ENCODE measurements at places on chromosomes 3 and 15. TPM values are rescaled to one million over a fixed set of nuclear protein-coding genes. Genes with fewer than 3 reads are reported as not detected.

- DNase-seq = no peak
Observed at GRCh38 chr3:116140100-116140689, 305.1 kb downstream of the LSAMP start.

DNA sequence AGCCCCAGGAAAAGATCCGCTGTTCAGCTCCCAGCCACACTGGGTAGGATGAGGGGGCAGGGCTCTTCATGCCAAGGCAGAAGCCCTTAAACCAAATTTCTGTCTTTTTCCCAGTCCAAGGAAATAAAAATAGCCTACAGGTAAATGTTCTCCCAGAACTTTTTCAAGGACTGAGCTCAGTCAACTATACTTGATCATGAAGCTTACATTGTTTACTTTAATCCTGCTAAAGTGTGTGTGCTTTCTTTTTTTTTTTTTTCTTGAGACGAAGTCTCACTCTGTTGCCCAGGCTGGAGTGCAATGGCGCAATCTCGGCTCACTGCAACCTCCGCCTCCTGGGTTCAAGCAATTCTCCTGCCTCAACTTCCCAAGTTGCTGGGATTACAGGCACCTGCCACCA, 17.9 kb downstream of the CLDN18 start:
- no peak for DNase-seq

DNA sequence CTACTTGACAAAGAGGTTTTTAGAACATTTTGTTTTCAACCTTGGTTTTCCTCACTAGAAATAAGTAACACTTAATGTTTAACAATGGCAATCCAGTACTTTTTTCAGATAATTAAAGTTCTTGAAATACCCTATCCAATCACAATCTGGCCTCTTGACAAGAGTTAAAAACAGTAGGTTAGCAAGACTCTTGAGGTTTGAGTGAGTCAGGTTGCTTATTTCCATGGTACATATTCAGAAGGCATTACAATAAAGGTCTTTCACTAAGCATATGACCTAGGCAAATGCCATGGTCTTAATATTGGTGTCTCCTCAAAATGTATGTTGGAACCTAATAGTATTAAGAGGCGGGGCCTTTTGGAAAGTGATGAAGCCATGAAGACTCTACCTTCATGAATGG, 5.6 kb downstream of the SUCNR1 start:
- DNase-seq = no peak

GRCh38 chr3:111538681-111539083, 3.3 kb upstream of the CD96 start:
- DNase-seq = no peak

DNA sequence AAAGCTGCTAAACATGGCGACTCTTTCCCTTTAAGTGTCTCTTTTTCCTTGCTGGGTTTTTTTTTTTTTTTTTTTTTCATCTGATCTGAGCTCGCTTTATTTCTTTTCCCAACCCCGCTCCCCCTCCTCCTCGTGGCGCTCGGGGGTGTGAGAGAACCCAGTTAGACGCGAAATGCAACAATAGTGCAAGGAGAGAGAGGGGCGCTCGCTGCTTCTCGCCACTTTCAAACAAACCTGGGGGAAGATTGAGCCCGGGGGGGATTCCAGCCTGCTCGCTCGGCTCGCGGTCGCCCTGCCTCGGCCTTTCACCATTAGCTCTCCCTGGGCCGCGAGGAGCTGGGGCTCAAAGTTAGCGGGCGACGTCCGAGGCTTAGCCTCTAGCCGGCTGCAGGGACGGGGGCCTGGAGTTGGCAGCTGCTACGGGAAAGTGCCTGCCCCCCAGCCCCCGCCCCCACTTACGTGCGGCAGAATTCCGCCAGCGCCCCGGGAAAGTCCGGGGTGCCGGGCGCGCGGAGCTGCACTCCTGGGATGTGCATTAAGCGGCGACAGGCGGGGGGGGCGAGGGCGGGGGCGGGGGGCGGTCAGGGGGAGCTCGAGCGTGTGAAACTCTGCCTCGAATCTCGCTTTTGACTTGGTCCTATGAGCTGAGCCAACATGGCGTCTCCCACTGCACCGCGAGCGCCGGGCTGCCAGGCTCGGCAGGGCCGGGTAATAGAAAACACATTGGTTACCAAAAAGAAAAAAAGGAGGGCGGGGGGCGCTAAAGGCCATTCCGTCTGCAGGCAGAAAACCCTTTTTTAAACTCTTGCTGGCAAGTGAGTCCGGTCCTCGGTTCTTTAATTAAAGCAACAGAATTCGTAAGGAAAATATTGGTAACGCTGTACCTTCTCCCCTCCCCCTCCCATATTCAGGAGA, 10.4 kb downstream of the NR2F2 start:
- no peak for DNase-seq

COL6A6 gene
- not detected for total RNA-seq

- DNase-seq = no peak
Observed at GRCh38 chr3:162538906-162539305, 1042.3 kb downstream of the OTOL1 start.

- no peak for DNase-seq
Observed at GRCh38 chr15:69732133-69732532, 279.5 kb downstream of the RPLP1 start.

DNA sequence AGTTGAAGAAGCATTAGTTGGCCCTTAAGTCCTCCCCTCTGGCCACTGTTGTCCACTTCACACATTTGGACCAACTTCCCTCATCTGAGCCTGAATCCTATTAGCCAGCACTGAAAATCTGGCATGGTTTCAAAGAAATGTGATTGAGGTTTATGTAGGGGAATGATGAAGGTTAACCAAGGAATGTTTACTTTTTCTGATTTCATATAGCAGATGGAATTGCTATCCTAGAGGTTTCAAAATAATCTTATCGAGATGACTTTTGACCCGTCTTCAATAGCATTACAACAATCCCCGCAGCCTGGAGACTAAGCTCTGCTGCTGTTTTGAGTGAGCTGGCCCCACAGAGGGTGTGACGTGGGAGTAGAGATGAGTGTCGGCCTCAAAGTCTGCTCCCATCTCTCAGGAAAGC, 200.8 kb upstream of the IL12A start:
- peak; percentile 89 for DNase-seq

GRCh38 chr3:24264748-24265158, 229.9 kb downstream of the THRB start:
- DNase-seq = peak; percentile 53

APH1B gene
- 20.3 TPM for total RNA-seq

GRCh38 chr3:165669504-165669903, 167.7 kb downstream of the BCHE start:
- DNase-seq = no peak

DNA sequence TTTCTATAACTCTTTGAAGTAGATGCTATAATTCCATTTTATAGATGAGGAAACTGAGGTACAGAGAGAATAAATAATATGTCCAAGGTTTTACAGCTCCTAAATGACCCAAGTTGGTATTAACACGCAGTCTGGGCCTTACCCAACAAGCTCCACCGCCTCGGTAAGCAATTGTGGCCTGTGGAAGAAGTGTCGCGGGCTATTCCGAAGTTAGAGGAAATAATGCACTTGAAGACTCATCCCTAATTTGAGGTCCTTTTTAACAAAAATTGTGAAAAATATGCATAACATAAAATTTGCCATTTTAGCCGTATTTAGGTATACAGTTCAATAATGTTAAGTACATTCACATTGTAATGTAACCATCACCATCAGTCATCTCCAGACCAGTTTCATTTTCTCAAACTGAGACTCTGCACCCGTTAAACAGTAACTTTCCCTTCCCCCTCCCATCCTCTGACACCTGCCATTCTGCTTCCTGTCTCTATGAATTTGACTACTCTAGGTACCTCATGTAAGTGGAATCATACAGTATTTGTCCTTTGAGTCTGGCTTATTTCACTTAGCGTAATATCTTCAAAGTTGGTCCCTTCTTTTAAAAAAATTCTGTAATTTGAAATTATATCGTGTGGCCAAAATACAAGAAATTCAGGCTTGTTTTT, 18.2 kb downstream of the IDH3A start:
- DNase-seq = no peak

- DNase-seq = no peak
Observed at GRCh38 chr15:63560741-63561448, 36.3 kb upstream of the FBXL22 start.

DNA sequence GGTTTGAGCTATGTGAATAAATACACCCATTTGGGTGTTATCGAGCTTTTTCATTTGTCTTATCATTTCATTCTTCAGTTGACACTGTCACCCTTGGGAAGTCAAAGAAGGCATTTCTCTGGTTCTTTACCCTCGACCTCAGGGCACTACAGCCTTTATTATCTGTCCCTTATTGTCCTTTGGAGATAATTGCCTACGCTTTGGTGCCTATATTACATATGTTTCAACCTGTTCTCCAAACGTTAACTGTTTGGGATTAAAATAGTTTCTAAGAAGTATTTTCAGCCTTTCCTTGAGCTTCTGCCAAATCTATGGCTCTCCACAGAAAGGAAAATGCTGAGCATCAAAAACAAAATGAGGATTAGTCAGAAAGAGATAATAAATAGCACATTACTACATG, 395.4 kb upstream of the ADAMTS9 start:
- no peak for DNase-seq

SCAMP5 gene
- 9.2 TPM for total RNA-seq

CHRM5 gene
- total RNA-seq = not detected

DNA sequence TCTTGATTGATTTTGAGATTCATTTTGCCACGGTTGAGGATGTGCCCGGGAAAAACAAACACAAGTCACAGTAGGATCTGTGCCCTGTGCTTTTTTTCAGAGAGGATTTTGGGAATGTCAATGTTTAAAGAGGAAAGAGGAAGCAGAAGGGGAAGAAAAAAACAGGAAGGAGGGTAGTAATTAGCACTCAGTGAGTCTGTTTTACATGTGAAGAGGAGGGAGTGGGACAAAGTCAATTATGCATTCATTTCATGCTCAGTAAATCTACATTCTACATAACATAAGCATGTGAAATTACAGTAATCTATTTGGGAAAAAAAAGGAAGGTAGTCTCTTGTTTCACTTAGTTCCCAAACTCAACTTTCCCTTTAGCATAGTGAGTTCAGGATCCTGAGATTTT, 18.3 kb upstream of the CD200 start:
- DNase-seq = no peak

FBXO40 gene
- total RNA-seq = not detected

MYRIP gene
- 0.59 TPM for total RNA-seq

AGTR1 gene
- not detected for total RNA-seq

DNA sequence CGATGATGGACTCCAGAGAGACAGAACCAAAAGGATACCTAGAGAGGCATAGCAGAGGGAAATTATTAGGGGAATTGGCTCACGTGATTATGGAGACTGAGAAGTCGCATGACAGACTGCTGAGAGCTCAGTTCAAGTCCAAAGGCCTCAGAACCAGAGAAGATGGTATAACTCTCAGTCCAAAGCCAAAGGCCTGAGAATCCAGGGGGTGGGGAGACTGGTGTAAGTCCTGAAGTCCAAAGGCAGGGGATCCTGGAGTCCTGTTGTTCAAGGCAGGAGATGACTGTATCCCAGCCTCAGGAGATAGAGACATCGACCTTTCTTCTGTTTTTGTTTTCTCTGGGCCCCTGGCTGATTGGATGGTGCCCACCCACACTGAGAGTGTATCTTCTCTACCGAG, 1.2 kb upstream of the KLHL6 start:
- no peak for DNase-seq

GRCh38 chr15:74913041-74913440, 6.4 kb upstream of the FAM219B start:
- no peak for DNase-seq

GRCh38 chr15:96474231-96474664, 143.7 kb downstream of the NR2F2 start:
- peak; percentile 51 for DNase-seq

DNA sequence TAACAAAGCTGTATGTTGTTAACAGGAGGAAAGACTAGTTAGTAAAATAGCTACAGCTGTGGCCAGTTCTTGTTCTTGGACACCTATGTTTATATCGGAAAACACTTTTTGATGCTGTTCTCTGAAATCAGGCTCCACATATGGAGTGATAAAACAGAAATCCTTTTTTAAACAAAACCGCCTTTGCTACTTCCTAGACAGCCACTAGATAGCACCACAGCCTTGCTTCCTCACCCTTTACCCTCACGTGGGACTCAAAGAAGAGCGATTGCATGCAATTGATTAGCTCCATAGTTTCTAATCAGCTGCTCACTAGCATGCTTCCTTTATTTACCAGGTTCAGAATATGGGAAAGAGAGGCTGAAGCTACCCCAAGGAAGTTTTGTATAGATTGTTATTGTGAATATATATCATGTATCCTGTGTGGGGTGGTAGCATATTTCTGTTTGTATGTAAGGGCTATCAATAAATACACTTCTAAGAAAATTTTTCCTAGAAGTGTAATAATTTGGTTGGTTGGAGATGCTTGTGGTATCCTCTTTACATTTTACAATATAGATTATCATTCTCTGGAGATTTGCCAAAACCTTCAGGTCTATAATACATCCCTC, 4.3 kb upstream of the MTFMT start:
- DNase-seq = peak; percentile 61

DNA sequence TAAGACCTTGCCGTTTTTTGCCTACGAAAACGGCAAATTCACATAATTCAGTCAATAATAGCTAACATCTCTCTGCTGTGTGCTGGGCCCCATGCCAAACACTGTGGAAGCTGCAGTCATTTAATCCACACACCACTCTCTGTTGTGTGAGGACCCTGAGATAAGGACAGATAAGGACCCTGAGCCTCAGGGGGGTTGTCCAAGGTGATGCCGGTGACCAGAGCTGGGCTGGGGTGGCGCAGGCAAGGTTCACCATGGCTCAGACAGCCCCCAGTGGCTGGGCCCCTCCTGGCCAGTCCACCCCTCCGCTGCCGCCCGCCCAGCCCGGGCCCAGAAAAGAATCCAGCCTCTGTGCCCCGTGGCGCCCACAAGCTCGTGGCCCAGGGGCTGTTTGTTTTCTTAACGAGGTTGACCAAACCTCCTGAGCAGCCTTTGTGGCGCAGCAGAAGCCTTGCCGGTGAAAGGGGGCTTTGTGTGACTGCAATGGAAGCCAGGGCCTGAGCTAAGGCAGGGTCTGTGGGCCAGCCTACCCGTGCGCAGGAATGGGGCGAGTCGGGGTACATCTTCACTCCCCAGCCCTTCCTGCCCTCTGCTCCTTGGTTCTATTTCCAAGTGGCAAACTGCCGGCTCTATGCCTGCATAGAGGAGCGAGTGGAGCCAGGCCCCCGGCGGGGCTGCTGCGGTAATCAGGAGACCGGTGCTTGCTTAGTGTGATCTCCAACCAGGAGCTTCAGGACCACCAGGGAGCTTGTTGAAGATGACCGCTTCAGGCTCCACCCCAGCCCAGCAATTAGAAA, 4.4 kb upstream of the SNX22 start:
- DNase-seq = no peak

DNA sequence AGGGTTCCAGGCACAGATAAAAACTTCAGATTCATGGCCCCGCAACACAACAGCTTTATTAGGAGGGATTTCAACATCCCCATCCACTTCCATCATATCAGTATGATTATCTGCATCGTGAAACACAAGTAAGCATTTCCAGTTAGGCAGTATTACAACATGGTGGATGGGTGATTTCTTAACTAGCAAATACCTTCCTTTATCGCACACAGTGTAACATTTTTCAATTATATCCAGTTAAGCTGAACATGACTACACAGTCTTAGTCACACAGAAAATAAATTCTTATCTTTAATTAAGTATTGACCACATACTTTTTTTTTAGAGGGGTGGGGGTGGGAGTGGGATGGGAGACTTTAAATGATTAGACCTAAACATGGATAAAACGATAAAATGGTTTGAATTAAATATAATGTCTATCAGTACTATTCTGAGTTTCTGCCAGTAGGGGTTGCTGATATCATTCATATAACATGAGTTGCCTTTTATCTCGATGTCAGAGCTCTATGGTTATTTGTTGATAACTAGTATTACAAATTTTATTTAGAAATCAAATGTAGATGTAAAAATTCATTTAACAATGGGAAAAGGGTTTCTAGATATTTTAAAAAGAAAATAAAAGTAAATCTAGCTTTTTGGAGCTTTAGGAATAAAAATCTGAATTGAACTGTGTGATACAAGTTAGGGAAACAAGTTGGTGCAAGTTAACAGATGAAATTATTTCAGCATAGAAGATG, 146.6 kb downstream of the TBL1XR1 start:
- no peak for DNase-seq

Data from Caco-2 (cell line).